ENCODE measurements at places on chromosomes 5 and 9.

GRCh38 chr5:34412736-34413135 lies 243.4 kb upstream of the RAI14 start:
- DNase-seq, result no peak

DNA sequence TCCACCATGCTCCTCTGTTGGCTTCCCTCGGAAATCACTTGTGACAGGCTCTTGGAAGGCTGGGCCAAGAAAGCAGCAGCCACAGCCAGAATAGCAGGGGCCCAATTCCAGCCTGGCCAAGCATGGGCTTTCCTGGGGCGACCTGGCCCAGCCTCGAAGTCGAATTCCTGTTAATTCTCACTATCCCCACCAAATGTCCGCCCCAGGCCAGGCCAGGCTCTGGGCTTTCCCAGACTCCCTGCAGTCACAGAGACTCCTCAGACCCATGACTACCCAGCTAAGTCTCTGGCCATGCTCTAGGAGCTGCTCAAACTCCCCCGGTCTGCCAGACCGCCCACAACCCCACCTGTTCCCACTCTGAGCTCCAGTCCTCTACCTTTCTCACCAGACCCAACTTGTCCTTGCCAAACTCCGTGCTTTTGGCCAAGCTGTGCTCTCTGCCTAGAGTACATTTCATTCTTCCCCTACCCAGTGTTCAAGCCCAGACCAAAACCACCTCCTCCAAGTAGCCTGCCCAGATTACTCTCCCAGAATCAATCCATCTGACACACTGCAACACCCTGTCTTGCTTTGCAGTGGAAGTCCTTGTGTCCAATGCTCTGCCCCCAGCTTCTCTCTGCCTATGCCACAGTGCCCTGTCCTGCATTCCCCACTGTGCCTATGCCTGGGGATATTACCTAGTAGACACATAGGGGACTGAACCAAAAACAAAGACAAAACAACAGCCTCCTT lies 26.2 kb downstream of the SHB start:
- DNase-seq, result no peak

DNA sequence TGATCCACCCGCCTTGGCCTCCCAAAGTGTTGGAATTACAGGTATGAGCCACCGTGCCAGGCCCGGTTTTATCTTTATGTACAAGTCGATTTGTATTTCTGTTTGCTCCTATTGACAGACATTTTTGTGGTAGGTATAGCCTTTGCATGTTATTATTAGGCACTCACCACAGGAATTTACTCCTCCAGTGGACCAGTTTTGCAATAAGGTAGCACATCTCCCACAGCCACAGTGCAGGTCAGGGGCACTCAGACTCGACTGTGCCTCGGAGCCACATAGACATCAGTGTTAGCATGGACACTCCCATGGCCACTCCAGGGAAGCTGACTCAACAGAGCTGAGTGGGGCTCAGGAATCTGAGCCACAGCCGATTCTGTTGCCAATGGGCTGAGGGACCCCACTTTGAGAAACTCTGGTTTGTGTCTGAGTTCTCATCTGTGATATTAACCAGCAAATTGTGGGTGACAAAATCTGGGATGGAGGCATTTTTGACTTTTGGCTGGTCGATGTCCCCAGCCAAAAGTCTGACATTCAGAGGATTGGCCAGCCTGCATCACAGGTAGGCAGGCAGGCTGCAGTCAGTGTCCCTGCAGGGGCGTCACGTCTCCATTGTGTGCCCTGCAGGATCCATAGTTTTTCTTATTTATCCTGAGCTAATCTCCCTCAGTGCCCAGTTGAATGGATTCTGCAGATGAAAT lies 15.0 kb upstream of the SHB start:
- no peak for DNase-seq

GRCh38 chr5:122420091-122420490 lies 108.1 kb downstream of the SNCAIP start:
- DNase-seq, result no peak

GRCh38 chr9:80951675-80952074 lies 737.7 kb downstream of the TLE1 start:
- no peak for DNase-seq

DNA sequence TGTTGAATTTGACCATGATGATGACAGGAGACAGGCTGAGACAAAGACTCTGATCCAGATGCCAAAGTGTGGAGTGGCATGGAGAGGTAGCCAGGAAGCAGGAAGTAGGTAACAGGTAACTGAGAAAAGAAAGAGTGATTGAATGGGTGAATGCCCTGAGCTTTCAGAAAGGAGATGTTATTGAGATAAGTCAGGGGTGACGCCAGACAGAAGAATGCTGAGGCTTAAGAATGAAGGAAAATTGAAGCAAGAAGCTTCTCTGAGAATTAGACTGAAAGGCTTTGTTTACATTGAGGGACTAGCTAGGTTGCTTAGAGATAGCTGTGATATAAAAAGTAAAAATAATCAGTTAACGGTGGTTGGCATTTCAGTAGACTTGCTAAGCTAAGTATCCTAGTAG lies 165.7 kb downstream of the PSAT1 start:
- DNase-seq, result no peak

DNA sequence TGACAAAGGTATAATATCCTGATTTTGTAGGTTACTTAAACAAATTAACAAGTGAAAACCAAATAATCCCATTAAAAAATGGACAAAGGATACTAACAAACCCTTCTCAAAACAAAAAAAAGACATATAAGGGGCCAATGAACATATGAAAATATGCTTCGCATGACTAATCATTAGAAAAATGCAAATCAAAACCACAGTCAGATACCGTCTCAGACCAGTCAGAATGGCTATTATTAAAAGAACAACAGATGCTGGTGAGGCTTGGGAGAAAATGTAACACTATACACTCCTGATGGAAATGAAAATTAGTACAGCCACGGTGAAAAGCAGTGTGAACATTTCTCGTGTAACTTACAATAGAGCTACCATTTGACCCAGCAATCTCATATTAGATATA lies 1542.2 kb upstream of the CDH9 start:
- no peak for DNase-seq

DNA sequence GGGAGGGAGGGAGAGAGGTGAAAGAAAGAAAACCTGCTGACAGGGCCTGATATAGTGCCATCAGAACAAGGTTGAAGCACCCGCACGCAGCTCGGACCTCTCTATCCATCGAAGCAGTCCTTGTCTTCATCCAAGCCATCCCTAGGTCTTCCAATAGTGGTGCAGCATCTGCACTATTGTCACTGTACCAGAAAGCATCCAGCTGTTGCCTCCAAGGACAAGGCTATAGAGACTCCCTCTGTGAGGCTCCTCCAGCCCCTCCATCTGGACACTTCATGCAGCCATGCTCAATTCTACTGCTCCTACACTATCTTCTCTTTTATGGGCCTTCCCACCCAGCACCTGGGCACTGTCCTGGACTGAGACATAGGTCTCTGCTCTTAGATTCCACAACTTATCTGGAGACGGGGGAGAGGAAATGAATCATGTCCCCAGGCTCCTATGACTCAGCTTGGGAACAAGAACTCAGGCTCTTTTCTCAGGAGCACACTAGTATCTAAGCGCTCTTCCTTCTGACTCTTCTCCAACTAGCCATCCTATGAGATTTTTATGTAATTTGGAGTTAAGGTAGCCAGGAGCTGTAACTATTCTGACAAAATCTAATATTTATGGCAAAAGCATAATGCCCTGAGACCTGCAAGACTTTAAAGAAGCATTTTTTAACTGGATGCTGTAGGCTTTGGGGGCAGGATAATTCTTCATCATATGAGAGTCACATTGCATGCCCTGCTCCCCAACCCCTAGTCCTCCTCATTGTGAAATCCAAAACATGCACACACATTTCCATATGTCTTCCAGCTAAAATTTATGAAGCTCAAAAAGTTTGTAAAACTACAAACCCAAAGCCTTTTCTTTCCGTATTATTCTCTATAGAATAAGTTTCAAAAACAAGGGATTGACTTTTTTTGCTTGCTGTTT lies 446.8 kb downstream of the CCDC171 start:
- no peak for DNase-seq

DNA sequence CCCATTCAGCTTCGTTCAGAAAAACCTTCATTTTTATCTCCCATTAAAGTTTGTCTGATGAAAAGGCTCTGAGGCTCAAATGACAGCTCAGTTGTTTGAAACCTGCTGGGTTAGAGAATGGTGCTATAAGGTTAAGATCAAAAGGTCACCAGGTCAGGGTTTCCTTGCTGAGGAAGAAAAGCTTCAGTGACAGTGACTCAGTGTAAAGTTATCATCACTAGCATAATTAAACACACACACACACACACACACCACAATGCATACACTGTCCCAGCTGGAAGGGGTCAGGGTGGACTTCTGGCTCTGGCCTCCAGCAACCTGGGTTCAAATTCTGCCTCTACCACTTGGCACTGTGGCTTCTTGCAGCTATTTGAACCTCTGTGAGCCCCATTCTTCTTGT lies 281.1 kb downstream of the DOCK8 start:
- no peak for DNase-seq

DNA sequence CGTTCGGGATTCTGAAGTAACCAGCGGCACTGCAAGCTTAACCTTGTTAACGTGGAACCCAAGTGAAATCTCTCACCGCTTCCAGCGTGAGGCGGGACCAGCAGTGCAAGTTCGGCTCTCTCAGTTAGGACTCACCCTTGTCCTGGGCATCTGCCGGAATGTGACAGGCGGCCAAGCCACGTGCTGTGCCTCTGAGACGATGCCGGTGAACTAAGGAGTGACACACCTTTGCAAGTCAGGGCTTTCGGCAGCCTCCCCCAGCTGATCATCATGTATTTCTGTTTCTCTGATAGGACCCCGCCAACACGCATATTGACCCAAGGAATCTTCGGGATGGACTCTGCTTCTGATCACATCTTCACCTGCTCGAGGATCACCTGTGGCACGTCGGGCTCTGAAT lies 415.0 kb upstream of the IRX1 start:
- DNase-seq, result no peak

DNA sequence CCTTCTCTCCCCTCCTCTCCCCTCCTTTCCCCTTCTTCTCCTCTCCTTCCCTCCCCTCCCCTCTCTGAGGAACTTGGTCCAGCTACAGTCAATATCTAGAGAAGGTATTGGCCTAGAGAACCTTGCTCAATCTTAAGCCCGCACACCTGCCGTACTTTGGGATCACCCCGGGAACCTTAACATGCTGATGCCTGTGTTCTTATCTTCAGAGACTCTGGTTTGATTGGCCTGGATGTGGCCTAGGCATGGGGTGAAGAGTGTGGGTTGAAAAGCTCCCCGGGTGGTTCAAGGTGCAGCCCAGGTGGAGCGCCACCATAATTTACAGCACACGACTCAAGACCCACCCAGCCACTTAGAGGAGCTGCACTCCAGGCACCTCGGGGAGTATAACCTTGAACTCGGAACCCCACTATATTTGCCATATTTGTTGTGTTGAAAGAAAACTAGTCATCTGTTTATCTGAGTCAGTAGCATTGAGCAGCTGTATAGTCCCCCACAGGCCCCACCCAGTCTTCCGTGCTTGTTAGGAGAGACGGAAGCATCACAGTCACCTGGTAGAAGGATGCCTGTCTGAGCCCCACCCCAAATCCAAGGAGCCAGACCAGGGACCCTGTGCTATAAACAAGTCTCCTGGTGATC lies 14.4 kb upstream of the PHF19 start:
- peak; percentile 56 for DNase-seq

DNA sequence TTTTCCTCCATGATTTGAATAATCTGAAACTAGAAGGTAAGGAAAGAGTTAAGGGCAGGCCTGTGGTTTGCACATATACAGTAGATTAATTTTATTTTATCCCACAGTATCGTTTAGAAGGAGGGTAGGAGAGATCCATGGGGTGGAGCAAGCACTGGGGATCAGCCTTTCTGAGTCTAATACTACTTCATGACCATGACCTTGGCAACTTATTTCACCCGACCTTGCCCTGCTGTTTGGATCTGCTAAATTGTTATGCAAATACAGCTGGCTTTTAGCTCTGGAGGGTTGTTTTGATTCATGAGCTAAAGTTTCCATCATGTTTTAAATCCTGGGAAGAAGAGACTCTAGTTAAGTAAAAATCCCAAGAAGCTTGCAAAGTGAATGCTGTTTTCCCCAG lies 864 bp upstream of the GRIN3A start:
- DNase-seq, result no peak

- DNase-seq, result peak; percentile 21
These were observed 26.3 kb downstream of the PTGES start for GRCh38 chr9:129726322-129727160.

- DNase-seq, result no peak
These were observed 48.2 kb downstream of the OXCT1 start for GRCh38 chr5:41822036-41822435.

GRCh38 chr9:26656003-26656870 lies 236.4 kb downstream of the CAAP1 start:
- DNase-seq, result no peak

DNA sequence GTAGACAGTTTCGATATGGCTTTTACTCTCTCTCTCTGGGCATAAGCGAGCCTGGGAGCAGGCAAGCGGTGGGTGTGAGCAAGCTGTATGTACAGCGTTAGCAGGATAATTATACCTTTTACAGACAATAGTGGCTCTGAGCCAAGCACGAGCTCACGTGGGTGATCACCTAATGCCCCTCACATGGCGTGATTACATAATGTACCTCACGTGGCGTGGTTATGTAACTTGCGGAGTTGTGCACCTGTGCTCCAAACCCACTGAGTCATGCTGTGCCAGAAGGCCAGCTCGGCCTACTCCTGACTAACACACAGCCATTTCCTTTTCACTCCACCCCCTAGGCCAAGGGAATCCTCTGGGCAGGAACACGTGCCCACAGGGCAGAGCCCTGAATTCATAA lies 797.2 kb downstream of the EFNA5 start:
- no peak for DNase-seq

DNA sequence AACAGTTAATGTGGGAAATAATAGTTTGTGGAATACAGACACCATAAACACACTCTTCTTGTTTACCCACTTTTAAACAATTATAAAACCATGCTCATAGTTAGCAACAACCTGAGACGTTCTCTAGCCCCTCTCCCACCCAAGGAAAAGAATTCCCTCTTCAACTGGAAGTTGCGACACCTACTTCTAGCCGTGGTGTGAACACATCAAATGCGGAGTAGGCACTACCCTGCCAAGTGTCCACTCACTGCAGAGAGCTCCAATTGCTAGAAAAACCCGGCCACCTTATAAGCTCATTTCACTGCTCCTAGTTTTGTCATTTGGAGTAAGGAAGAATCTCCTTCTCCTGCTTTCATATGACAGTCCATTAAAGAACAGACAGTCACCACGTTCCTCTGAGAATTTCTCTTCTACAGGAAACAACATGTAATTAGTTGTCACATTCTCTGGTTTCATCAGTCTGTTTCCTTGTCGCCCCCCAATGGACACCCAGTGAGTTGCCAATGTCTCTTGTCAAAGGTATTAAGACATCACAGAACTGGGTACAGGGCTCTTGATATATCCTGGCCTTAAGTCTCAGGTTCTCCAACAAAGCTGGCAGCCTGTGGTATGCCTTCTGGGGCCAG lies 47.3 kb downstream of the PRLR start:
- DNase-seq, result no peak

DNA sequence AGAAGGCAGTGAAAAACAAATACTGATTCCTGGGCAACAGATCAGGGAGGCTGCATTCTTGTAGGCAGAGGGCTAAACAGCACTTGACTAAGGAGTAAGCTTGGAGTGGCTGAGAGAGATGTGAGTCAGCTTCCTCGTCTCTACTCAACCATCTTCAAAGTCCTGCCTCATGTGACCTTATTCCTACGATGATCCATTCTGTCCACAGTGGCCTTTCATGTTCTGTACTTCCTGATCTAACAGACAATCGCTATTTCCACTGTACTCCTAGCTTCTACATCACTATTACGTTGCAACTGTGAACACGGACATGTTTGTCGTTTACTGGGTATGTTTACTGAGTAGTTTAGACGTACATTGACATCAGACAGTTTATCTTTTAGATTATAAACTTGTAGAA lies 365.4 kb downstream of the ARL15 start:
- no peak for DNase-seq

Measured in stimulated activated naive CD4-positive, alpha-beta T cell treated with Interleukin-2 at 50 U/mL for 16 hours (primary cell).